ENCODE measurements at places on chromosomes 3 and 15.

DNA sequence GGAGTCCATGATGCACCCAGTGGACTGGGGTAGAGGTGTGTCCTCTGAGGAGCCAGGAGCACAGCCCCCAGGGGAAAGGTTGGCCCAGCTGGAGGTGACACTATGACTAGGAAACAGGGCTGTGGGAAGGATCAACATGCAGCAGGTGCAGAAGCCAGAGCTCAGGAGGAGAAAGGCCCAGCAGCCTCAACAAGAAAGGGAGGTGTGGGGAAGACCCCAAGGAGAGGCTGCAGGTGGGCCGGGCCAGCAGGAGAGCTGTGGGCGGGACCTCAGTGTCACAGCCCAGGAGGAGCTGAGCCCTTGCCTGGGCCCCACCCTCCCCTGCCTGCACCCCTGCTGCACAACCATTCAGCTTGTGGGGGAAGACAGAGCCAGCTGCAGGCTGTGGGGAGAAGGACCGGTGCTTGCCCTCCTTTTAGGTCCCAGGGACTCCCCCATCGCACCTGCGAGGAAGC is 18.4 kb upstream of the KLF13 start:
- DNase-seq, result no peak

GRCh38 chr3:54270816-54271526 is 148.6 kb downstream of the CACNA2D3 start:
- DNase-seq, result no peak

DNA sequence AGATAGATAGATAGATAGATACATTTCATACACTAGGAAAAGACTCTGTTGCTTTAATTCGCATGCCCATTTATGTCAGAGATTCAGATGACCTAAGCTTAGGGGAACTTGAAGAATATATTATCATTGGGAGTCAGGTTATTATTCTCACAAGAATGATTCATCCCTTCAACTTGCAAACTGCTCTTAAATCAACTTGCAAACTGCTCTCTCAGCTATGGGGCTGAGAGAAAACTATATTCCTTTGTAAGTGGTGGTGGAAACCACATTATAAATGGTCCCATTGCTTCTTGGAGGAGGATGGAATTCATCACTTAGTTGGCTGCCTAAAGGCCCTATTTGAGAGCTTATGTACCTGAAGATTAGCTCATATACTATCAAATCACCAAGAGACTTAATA is 160.9 kb upstream of the STAC start:
- no peak for DNase-seq

DNA sequence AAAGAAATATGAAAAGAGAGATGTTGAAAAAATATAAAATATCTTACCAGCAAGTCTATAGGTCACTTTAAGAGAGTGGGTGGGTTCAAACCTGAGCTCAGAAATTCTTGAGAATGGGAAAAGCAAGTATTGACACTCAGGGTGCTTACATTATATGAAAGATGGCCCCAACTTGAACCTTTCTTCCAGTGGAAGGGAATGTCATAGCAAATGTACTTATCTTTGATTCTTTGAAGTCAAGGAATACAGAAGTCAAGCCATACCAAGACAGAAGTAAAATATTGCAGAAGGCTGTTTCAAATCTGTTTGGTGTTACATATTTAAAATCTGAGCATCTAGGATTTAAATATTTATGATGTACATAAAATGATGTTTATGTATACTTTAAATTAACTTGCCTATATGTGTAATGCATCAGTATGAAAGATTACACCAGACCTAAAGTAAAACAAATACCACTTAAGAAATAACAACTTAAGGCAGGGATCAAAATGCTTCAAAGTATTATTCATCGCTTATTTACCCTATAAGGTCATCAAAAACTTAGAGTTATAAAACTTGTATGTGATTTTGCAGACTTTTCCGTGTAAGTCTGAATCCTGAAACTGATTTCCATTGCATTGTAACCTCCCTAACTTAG is 8.7 kb downstream of the MME start:
- no peak for DNase-seq

- DNase-seq, result no peak
Observed at GRCh38 chr15:50718700-50719125, 32.1 kb upstream of the TRPM7 start.

DNA sequence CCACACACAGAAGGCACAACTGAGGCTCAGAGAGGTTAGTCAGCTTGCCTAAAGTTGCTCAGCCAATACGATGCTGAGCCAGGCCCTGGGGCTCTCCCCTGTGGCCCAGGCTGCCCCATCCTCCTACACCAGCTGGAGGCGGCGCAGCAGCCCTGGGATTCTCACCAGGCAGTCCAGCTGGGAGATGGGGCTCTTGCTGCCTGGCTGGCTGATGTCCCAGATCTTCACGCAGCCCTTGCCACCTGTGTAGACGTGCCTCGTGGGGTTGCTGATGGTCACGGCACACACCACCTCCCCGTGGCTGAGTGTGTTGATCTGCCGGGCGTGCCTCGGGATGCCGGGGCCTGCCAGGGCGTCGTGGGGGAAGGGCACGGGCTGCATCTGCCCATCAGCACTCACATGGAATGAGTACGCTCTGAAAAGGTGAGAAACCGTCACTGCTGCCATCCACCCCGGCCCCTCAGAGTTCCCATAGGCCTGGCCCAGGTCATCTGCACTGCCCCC is 42.8 kb downstream of the TLE3 start:
- no peak for DNase-seq

DNA sequence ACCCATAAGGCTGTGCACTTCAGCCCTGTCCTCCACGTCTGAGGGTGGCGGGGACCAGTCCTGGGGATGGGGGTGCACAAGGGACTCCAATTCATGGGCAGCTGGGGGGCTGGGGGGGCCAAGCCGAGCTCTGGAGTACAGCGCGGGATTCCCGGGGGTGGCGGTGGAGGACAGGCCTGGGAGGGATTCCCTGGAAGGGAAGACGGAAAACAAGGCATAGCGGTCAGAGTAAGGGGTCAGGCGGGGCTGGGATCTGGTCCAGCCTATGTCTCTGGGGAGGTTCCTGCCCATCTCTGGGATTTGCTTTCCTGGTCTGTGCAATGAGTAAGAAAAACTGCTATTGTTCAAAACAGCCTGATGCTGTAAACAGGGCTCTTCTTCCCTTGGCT is 8.1 kb upstream of the IGDCC3 start:
- no peak for DNase-seq

DNA sequence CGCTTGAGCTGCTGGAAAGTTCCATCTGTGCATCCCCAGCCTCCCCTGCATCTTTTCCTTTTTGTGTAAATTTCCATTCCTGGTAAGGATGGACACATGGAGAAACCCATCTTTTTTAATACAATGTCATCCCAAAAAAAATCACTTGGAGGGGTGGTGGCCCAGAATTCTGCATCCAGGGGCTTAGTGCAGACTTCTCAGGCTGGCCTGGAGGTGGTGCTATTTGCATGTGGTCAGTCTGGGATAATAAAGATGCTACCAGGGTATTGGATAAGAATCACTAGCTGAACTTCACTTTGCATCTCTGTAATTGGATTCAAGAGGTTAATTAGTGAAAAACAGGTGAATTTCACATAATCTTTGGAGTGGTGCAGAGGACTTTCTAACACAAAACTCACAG is 1.8 kb upstream of the ZSCAN2 start:
- no peak for DNase-seq

Data from stimulated activated CD4-positive, alpha-beta T cell treated with anti-CD3 and anti-CD28 coated beads, Interleukin-1b, Interleukin-23, amount 100 ng/mL, for 1 hour (primary cell).